Stimulated activated CD4-positive, alpha-beta T cell treated with anti-CD3 and anti-CD28 coated beads, Interleukin-1b, Interleukin-23, amount 100 ng/mL, for 1 hour (primary cell): ENCODE measurements at places on chromosomes 6 and 20.

- DNase-seq = no peak
Measured at GRCh38 chr6:38212579-38212978, 393.1 kb downstream of the ZFAND3 start.

DNA sequence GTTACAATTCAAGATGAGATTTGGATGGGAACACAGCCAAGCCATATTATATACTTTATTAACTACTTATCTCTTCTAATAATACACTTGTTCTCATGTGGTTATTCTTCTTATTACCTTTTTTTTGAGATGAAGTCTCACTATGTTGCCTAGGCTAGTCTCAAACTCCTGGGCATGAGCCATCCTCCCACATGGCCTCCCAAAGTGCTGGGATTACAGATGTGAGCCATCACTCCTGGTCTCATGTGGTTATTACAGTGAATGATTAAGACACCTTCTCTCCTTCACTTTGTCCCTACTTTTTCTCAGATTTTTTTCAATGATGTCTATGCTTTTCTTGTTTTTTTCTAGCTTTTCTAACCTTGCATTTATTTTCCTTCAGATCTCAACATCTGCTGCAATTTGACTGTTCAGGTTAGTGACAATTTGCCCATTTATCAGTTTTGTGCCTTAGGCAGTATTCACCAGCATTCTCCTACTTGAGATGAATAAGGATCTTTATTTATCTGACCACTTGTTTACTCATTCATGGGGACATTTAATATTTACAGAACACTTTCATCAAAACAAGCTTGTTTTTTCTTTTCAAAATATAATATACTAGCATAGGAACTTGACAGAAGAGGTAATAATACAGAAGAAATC is 105.7 kb downstream of the SLC16A10 start:
- no peak for DNase-seq

- DNase-seq = no peak
Measured at GRCh38 chr6:139533573-139534471, 159.4 kb upstream of the CITED2 start.

- DNase-seq = peak; percentile 68
Measured at GRCh38 chr6:149082320-149082719, 235.2 kb upstream of the TAB2 start.

- no peak for DNase-seq
Measured at GRCh38 chr6:159790956-159791598, 810 bp downstream of the MRPL18 start.

GRCh38 chr6:122713138-122713537 is 66.4 kb upstream of the FABP7 start:
- DNase-seq = no peak

DNA sequence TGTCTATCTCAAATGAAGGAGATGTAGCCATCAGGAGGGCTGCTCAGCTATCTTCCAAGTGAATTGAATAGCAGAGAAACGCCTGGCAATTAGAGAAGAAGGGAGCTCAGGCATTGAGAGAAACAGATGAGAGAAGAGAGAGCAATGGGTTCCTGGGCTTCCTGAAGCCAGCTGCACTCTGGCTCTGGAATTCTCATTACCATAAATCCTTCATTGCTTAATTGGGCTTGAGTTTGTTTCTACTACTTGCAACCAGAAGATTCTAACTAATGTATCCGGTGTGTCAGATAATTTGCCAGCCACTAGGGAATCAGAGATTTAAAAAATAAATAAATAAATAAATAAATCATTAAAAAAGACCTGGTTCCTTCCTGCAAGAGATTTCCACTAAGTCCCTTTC is 25.0 kb upstream of the CDKAL1 start:
- no peak for DNase-seq

- no peak for DNase-seq
Measured at GRCh38 chr6:46325561-46326530, 155.1 kb upstream of the ENPP5 start.

GRCh38 chr6:6581054-6581453 is 7.5 kb upstream of the LY86 start:
- no peak for DNase-seq

DNA sequence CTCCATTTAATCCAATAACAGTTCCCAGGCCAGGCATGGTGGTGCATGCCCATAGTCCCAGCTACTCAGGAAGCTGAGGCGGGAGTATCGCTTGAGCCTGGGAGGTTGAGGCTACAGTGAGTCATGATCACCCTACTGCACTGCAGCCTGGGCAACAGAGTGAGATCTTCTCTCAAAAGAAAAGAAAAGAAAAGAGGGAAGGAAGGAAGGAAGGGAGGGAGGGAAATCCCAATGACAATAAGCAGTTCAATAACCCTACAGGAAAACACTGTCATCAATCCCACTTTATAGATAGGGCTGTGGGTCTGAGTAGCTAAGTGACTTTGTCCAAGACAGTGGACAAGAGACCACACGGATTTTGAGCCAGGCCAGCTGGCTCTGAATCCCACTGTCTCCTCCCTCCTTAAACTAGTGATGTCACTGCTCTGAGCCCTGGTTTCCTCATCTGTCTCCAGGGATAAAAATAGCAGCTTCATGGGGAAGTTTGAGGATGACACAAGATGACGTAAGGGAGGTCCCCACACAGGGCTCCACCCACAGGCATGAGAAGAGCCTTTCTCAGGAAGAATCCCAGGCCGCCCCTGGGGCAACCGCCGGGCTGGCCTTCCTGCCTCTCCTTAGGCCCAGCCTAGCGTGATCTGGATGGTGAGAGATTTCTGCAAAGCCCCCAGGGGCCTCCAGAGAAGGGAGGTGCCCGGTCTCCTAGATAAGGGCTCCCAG is 7.2 kb upstream of the TRIB3 start:
- no peak for DNase-seq

DNA sequence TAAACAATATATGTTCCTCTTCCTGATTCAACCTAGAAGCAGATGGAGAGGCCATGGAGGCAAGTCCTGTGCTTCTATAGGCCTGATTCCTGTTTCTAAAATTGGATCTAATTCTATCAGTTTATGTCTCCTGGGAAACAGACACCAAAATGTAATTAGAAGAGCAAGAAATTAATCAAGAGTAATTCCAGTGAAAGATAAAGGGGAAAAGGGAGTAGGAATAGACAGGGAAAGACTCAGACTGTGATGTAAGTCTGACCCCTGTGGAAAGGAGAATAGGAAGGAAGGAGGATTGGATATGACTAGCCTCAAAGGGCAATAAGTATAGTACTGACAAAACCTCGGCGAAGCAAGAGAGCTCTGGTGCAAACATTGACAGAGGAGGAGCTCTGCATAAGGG is 33.9 kb upstream of the FBXO30 start:
- DNase-seq = no peak

DNA sequence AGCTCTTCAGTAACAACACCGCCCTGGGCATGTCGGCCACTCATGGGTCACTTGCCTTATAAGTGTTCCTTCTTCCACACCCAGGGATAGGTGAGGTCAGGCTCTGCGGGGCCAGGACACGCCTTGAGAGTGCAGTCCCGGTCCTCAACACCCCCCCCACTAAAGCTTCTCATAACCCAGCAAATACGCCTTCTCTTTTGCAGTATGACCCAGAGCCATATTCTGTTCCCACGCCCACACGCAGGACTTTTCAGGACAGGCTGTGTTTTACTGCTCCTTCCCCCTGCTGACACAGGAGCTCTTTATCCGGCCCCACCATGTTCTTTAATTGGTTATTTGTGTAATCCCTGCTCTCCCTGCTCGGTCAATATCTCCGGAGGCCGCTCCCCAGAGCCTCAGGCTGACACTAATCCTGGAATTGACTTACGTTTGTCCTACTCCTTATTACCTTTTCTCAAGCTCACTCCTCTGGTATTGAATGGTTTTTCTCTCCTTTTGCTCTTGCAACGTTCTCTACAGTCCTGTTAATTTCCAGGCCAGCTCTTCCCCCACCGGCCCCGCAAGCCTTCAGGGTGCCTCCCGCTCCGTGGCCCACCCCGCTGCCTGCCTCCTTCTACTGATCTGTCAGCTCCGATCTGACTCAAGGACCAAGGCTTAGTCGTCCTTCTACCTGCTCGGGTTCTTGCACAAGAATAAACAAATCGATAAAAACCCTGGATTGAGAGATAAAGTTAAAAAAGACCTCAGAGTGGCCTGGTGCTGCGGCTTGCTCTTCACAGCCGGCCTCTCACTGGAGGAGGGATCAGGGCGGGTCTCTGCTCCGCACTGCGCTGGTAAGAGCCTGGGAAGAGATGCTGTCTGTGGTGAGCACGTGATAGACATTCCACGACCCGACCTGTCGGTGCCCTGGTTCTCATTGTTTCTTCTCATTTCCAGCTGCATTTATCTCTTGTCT is 357.5 kb downstream of the ZFAND3 start:
- DNase-seq = no peak

GRCh38 chr20:58976061-58976730 is 4.9 kb upstream of the NELFCD start:
- DNase-seq = no peak

DNA sequence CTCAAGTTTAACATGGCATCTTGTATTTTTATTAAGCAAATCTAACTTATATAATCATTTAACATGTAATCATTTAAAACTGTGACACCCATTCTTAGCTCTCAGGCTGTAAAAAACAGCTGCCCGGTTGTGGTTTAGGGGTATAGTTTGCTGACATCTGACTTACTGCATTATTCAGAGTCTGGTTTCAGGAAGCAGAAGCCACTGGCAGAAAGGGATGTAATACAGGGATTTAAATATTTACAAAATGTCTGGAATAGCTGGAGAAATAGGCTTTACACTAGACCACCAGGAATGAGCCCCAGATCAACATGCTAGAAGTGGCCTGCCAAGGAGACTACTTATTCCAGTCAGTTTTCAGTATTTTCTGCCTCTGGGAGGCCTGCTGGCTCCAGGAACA is 421.1 kb downstream of the CD109 start:
- no peak for DNase-seq

- no peak for DNase-seq
Measured at GRCh38 chr6:97917369-97917768, 634.4 kb upstream of the MMS22L start.

- no peak for DNase-seq
Measured at GRCh38 chr20:10328897-10329255, 105.1 kb downstream of the MKKS start.

GRCh38 chr6:32845384-32845884 is 1.6 kb upstream of the PSMB8 start:
- DNase-seq = no peak

DNA sequence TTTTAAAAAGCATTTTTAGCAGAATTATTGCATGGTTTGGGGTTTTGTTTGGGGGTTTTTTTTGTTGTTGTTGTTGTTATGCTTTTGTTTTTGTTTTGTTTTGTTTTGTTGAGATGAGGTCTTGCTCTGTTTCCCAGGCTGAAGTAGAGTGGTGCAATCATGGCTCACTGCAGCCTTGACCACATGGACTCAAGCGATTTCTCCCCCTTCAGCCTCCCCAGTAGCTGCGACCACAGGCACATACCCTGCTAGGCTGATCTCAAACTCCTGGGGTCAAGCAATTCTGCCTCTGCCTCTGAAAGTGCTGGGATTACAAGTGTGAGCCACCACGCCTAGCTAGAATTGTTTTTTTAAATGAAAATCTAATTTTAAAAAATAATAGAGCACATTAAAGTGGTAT is 35.7 kb downstream of the UBR2 start:
- DNase-seq = no peak
